AG04450 (cell line): ENCODE measurements at places on chromosomes 3 and 15.

- DNase-seq: no peak
These were observed 18.3 kb upstream of the USF3 start for GRCh38 chr3:113714702-113715101.

GRCh38 chr3:186342197-186342596, 19.8 kb downstream of the DGKG start:
- DNase-seq: no peak

GRCh38 chr3:52240886-52241370, 2.0 kb upstream of the TWF2 start:
- DNase-seq: no peak

- DNase-seq: no peak
These were observed 164.0 kb upstream of the NR2F2 start for GRCh38 chr15:96166223-96167200.

DNA sequence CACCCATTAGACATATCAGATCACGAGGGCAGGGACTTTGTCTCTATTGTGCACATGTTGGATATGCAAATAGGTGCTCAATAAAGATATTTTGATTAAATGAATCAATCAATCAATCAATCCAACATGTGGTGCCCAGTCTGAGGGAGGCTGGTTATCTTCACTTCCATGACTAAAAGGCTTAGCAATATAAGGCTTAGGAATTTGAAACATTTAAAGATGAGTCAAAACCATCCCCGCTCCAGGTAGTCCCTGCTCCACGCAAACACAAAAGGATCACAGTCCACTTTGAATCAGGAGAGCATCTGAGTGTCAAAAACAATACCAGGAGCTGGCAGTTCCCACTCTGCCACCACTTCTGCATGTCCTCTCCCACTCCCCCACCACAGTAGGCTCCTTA, 25.8 kb upstream of the PRICKLE2 start:
- DNase-seq: no peak

DNA sequence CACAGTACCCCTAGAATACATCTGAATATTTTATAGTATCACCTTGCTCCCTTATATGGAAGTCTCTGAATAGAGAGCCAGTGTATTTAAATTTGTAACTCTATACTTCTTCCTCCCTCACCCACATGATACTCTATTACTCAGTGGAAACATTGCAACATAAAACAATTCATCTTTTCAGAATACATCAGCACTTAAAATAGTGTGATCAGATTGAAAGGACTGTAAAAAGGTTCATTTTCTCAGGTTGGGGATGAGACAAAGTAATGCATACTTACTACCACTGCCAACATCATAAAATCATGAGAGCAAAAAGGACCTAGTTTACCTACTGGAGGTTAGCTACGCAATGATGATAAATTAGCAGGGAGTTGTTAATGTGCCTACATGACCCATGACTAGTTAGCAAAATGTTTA, 13.8 kb upstream of the THRB start:
- no peak for DNase-seq

- DNase-seq: no peak
These were observed 23.1 kb downstream of the CCNL1 start for GRCh38 chr3:157136647-157137387.

DNA sequence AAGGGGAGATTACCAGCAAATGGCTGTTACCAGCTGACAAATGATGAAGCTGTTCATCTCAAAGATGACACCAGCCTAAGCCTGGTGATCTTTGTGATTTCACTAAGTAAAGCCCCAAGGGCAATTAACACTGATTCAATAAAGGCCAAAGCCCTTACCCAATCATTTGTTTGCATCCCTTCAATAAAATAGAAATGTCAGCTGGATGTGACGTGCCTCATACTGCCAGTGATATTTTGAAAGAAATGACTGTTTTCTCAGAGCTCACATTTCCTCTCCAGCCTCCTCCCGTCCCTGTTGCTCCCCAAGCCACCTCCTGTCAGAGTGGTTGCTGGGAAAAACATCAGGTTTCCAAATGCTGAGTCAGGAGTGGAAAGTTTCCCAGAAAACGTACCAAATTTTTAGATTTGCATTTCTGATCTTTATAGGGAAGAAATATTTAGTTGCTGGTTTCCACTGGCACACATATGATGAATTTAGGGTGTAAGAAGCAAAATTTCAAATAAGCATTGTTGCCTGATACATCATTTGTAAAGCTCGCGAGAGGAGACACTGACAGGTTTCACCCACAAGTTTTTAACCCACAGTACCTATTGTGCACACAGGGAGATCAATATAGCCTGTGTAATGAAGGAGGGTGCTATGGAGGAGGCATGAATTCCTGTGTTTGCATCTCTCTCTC, 21.0 kb downstream of the C2CD4A start:
- DNase-seq: no peak

DNA sequence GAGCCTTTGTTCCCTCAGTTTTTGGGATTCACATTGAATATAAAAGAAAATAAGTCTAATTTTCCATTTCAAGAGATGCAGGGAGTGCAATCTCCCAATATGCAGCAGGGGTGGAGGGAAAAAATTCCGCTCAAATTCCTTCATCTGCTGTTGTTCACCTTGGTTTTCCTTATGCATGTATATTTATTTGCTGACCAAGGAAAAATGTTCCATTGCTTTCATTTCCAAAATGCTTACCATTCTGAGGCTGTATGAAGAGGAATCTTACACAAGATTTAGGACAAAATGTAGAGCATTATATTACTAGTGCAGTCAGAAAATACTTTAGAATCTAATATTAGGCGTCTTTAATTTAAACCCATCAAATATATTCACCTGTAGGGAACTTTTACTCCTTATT, 863.9 kb downstream of the EPHA3 start:
- DNase-seq: no peak

DNA sequence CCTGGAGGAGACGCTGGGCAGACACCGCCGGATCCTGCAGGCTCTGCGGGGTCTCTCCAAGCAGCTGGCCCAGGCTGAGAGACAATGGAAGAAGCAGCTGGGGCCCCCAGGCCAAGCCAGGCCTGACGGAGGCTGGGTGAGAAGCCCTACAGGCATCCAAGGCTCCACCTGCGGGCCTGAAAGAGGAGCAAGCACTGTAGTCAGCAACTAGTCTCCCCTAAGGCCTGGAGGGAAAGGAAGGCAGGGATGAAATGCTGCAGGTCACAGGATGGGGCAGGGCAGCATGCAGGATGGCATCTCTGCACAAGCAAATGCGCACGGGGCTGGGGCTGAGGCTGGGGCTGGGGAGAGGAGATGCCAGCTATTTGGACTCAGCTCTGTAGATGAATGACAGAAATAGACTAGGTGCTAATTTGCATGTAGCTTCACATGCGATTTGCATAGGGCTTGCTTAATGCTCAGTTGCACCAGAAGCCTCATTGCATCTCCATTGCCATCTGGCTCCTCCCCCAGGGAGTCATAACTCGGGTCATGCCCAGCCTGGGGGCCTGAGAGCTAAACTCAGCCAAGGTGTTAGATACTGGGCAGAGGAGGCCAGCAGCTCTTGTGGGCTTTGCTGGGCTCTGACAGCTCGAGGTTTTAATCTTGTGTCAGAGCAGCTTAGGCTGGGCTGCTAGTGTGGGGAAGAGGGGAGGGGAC, 5.2 kb upstream of the CPLX3 start:
- DNase-seq: no peak

- DNase-seq: no peak
These were observed 59.1 kb upstream of the TOP2B start for GRCh38 chr3:25723802-25724201.

DNA sequence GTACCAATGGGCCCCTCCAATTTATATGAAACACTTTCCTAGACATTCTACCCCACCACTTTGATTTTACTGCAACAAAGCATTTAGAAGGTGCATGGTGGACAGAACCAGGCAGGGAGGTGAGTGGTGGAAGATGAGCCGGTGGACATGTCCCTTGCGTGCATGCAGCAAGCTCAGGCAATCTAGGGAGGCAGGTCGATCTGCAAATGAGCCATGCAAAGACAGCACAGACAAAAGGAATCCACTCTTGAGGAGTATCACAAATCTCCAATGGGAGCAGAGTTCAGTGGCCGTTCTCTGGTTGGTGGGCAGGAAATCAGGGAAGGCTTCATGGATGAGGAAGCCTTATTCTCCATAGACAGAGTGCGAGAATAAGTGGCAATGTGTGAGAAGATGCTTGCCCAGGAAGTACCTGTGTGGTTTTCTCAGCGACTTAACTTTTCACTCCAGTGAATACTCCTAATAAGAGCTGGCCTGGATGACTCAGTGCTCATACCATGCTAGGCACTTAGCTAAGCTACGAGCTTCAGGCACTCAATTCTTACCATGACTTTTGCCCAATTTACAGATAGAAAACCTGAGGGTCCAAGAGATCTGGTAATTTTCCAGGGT, 152.5 kb downstream of the FOXP1 start:
- no peak for DNase-seq
